NCI-H2029 (cell line): ENCODE measurements at places on chromosomes 16 and 17.

- DNase-seq: no peak
Measured at GRCh38 chr17:38544175-38544838, 61.4 kb downstream of the SRCIN1 start.

DNA sequence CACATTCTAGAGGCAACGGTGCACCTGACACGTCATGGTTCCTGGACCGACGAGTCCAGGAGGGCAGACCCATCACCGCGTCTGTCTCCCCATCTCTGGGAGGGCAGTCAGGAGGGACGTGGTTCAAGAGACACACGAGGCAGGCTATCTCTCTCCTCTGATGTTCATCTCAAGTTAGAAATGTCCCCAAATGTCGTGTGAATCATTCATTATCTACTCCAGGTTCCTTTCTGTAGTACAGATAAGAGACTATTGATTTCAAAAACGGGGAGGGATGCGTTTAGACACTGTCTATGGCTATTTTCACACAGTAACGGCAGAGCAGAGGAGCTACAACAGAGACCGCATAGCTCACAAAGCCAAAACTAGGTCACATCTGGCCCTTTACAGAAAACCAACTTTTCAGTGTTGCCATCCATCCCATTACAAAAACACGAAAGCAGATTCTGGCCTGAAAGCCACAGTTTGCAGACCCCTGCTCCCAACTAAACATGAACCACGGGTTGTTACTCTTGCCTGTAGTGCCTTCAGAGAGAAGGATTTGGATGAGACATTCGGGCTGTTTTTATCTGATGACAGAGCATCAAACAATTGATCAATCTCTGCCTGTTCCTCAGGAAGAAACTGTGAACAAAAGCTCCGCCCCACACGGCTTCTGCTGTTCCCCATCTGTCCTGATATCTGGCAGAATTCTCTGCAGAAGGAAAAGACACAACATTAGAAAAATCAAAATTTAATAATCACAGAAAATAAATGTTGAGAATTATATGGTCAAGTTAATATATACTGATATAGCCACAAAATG is 6.8 kb downstream of the MEAK7 start:
- DNase-seq: no peak

DNA sequence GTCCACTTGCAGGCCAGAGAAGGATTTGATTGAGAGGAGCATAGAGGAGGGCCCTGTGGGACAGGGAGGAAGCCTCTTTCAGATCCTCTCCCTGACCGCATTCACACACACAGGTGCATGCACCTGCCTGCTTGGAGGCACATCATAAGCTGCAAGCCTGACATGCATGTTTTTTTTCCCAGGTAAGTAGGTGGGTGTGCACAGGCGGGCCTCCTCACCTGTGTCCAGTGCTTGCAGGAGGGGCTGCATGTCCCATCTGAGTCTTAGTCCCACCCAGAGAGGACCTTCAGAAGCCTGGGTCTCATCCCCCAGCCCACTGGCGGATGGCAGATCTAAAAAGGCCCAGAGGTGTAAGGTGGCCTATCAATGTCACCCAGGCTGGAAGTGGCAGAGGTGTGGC is 130.8 kb downstream of the TMEM132E start:
- DNase-seq: no peak

DNA sequence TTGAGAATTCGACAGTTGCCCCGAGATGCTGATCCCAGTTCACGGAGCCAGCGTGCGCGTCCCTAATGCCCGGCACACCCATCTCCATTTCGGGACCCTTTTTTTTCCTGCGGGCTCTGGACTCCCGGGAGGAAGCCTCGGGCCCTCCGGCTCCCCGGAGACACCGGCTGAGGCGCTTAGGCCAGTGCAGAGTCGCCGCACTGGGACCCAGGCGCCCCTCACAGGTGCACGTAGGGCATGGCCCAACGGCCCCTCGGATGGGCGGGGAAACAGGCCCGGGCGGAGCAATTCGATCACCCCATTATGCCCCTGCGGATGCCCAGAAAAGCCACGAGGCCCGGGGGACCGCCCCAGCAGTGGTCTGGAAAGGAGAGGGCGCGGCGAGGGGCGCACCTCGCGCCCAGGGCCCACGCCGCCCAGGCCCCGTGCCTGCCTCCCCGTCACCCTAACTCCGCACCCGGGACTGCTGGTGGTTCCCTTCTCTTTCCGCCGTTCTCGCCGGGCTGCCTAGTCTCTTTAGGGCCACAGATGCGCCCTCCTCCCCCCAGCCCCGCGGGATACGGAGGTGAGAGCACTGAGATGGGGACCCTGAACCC is 18.5 kb upstream of the ZFHX3 start:
- no peak for DNase-seq

DNA sequence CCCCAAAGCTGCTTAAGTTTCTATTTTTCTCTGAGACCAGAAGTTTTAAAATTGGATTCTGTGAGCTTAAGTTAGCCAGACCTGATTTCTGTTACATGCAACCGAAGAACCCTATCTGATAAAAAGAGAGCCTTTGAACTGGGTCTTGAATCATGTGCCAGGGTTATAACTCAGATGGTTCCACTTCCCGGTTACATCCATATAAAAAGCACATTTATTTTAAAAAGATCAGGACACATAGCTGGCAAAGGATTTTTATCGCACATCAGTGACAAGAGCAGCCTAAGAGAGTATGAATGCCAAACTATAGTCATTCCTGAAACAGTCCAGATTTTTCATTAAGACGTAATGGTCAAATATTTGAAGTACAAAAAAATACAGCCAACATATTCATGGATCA is 32.5 kb upstream of the CLEC3A start:
- DNase-seq: no peak

GRCh38 chr17:4520060-4520893 is 21.6 kb downstream of the SPNS2 start:
- DNase-seq: no peak

GRCh38 chr16:12507366-12507765 is 296.3 kb downstream of the CPPED1 start:
- no peak for DNase-seq

- no peak for DNase-seq
Measured at GRCh38 chr17:58741121-58741625, 14.5 kb upstream of the PPM1E start.

DNA sequence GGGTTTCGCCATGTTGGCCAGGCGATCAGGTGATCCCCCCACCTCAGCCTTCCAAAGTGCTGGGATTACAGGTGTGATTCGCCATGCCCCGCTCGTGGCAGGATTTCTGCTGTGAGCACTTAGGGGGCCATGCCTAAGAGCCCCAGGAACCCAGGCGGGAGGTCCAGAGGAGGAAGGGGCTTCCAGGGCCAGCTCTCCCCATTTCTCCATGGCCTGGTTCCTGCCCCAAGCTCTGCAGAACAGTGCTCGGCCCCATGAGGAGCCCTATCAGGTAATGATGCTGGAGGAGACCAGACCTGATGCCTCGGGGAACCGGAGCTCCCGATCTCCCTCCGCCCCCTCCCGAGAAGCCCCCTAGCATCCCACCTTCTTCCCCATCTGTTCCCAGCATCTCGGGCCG is 53.6 kb downstream of the RMI2 start:
- DNase-seq: no peak

- DNase-seq: no peak
Measured at GRCh38 chr17:62819511-62820221, 11.6 kb upstream of the MARCHF10 start.

GRCh38 chr16:55655897-55656681 is at the start of gene SLC6A2:
Gene SLC6A2 (plus strand): TSS chr16:55655988. CDS start chr16:55656695, 707 bp downstream.
- DNase-seq: no peak

DNA sequence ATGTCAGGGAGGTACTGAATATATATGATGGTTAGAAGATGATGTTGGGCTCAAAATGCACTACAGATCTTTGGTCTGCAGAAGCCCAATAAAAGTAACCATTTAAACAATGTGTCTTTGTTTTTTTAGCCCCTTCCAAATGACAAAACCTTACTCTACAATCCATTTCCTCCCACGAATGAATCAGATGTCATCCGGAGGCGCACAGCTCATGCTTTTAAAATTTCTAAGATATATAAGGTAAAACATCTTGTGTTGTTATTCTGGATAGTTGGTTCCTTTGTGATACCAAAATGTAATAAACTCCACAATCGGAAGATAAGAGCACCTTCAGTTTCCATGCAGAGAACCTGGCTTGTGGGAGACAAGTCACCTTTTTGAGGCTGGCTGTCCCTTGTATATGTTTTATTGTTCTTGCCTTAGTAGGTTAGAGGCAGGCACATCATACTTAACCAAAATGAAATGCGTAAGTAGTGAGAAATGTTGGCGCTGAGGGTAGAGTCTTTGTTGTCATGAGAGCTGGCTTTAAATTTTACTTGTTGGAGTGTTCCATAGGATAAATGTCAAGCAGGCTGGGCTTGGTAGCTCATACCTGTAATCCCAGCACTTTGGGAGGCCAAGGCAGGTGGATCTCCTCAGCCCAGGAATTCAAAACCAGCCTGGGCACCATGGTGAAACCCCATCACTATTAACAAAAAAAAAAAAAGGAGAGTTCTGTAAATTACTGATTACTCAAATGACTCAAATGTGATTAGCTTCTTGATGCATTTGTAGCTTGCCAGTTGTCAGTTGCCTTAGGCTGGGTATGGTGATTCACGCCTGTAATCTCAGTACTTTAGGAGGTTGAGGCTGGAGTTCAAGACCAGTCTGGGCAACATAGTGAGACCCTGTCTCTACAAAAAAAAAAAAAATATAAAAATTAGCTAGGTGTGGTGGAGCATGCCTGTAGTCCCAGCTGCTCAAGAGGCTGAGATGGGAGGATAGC is 19.7 kb upstream of the SNTB2 start:
- no peak for DNase-seq

GRCh38 chr17:81665205-81666091 is 957 bp downstream of the OXLD1 start:
- DNase-seq: no peak

DNA sequence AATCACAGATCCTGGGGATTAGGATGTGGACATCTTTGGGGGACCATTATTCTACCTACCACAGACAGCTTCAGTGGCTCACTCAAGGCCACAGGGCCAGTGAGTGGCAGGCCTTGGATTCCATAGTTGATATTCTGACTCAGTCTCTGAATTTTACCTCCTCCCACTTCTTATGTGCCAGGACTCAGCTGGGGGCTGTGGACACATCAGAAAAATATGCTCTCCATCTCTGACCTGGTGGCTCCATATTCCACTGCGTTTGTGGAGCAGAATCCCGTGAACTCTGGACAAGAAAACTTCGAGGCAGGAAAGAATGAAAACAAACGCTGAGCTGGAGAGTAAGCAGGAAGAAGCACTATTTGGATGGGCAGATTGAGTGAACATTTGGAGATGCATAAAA is 301.8 kb upstream of the MAF start:
- no peak for DNase-seq

DNA sequence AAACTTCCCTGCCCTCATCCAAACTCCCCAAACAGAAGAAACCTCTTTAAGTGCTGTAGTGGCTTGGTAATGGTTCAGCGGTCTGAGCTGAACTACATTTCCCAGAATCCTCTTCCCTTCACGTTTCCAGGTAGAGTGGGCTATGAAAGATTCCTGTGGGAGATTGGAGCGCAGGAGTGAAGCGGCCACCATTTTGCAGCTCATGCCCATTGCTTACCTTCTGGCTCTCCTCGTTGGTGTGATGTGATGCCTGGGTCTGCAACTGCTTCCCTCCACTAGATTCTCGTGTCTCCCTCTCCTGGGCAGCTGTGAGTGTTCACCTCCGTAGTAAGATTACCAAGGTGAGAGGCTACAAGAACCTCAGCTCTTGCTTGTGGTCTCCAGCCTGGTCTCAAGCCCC is 82.1 kb downstream of the GPR139 start:
- DNase-seq: no peak

DNA sequence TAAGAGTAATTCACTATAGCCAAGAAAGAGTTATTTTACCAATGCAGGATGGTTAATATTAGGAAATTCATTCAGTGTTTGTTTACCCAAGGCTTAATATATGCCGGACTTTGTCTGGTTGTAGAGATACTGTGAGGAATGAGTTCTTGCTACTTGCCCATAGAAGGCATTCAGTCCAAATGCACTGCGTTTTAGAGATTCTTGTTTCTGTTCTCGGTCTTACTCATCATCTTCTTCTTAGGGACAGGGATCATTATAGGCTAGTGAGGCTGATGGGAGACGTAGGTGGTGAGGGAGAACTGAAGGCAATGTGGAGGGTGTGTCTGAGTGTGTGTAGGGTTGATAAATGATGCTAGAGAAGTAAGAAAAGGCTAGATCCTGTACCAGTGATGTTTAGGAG is 90.7 kb downstream of the OR1D5 start:
- DNase-seq: no peak

DNA sequence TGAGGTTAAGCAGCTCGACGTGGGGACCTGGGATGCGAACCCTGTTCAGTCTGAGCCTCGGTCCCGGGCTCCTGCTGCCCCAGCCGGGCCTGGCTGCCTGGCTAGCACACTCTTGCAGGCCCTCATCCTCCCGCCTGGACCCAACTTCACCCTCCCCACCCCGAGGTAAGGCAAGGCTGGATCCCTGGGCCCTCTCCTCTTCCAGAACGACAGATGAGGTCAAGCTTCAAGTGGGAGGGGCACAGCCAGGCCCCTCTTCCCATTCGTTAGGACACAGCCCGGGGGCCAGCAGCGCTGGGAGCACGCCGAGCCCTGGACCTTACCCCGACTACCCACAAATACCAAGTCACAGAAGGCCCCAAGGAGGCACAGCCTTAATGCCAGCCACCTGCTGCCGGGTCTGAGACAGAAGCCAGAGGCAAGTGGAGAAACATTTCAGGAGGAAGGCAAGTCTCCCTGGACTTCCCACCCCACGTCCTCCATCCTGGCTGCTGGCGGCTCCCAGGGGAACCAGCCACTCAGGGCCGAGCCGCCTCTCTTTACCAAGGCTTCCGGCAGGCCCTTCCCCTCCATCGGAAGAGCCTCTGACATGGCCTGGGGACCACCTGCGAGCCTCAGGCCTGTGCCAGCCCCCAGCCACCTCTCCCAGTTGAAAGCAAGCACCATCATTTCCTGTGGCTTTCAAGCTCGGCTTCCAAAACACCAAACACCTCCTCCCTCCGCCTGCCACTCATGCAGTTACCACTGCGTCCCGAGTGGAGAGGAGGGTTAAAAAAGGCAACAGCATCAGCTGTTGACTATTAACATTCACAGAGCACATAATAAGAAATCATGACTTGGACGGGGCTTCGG is 59.9 kb downstream of the RPH3AL start:
- no peak for DNase-seq

GRCh38 chr16:11047939-11048800 is 103.8 kb downstream of the CLEC16A start:
- DNase-seq: no peak

DNA sequence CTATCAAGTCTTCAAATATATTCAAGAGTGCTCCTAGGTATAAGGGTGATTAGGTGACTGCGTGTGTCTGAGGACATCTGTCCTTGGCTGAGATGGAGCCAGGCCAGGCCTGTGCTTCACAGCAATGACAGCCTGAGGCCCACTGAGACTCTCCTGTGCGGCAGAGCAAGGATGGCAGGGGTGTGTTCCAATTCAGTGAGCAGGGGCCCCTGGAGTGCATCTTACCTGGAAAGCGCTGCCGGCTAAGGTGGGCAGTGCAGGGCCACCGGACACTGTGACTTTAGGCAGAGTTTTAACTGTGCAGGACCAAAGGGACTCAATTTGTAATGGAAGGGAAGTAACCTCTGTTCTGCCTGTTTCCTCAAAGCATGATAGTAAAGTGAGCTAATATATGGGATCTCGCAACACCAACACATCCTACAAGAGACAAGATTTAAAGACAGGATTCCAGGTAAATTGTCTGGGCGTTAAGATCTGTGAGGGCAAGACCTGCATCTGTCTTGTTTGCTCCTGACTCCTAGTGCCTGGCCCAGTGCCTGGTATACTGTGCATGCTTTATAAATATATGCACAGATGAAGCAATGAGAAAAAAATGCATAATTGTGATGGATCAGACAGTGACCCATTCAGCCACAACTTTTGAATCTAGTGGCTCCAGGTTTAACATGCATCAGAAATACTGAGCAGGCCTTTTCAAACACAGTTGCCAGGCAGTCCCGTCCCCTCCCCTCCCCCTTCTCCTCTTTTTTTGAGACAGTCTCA is 86.7 kb downstream of the MRC2 start:
- DNase-seq: no peak
